Right cardiac atrium (tissue), 5 donors: ENCODE measurements at places on chromosomes 11 and 22. TPM values are rescaled to one million over a fixed set of nuclear protein-coding genes. Genes with fewer than 3 reads are reported as not detected.

The CFAP300 gene
- total RNA-seq: 1.6 TPM

DNA sequence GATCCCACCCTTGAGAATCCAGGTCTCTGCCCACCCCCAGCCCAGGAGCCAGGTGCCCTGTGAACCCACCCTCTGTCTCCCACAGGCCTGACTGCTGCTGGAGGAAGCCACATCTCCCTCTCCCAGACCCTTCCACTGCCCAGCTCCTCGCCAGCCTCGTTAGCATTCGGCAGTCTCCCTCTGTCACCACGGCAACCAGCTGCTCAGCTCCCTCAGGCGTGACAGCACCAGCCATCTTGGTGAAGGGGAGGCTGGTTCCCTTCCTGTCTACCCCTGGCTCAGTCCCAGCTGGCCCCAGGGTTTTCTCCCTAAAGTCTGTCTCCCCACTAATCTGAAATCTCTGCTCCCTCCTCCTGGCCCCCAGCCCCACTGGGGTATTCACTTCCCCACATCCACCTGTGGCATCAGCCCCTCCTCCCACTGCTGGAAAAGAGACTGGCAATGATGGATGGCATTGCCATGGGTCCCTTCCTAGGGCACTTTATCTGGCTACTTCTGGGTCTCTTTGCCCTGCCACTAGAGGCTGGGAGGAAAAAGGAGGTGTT, 28.1 kb downstream of the NRXN2 start:
- no peak for DNase-seq

DNA sequence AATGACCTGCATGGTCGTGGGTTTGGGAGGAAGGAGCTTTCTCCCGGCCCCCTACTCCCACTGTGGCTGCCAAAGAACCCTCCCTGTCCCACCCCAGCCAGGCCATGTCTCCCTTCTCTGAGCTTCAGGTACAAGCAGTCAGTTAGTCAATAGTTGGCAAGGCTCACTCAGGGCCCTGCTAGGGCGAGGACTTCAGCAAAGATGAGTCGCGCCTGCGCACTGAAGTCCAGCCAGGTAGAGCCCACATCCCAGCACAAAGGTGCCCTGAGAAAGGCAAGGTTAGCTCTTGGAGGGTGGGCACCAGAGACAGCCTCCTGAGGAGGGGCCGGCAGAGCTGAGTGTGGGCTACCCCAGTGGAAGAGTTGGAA, 11.1 kb downstream of the C11orf86 start:
- no peak for DNase-seq

The ACAD8 gene
- total RNA-seq: 18.7 TPM

DNA sequence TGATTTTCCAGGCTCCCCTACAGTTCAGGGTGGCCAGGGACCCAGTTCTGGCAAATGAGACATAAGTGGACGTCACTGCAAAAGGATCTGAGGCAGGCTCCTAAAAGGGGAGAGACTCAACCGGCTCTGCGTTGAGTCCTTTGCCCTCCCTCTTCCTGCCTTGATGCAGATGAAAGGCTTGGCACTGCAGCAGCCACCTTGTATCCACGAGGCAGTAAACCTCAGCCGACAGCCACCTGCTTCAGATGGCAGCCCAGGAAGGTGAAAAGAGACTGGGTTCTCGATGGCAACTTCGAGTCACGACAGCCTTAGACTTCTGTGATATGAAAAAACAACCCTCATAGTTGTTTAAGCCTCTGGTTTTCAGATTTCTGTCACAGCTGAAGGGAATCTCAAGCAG, 14.7 kb upstream of the TREH start:
- DNase-seq: no peak

- DNase-seq: peak; percentile 75
Measured at GRCh38 chr11:95149651-95150364, 60.2 kb downstream of the ENDOD1 start.

- DNase-seq: no peak
Measured at GRCh38 chr11:98766903-98767302, 253.8 kb upstream of the CNTN5 start.

The PNPLA2 gene
- total RNA-seq: 177 TPM

DNA sequence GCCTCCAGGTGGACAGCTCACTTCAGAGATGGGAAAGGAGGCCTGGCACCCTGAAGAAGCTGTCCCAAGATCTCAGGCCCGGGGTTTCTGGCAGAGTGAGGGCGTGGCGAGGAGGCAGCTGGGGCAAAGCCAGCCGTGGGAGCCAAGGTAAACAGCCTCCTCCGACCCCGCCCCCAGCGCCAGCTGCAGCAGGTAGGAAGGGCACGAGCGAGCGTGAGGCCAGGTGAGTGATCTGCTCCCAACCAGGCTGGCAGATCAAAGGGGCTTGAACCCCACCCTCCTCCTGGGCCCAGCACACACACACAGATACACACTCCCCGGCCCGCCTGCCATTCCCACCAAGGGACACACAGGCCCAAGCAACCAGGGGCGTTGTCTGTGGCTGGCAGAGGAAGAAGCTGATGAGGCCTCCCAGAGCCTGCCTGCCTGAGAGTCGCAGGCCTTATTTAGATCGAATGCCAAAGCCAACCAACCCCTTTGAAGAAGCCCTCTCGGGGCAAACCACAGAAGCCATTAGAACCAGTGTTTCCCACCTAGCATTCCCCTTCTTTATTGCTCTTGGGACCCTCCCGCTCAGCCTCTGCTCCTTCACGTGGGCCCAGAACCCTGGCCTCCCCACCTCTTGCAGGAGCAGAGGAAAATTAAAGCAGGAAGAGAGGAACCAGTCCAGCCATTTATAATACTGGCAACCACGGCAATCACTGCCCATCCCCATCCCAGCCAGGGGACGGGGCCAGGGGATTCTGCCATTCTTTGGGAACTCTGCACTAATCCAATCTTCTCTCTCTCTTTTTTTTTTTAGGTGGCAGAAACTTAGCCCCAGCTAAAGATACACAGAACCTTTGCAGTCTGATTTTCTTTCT, 5.0 kb downstream of the PDGFB start:
- DNase-seq: peak; percentile 64

DNA sequence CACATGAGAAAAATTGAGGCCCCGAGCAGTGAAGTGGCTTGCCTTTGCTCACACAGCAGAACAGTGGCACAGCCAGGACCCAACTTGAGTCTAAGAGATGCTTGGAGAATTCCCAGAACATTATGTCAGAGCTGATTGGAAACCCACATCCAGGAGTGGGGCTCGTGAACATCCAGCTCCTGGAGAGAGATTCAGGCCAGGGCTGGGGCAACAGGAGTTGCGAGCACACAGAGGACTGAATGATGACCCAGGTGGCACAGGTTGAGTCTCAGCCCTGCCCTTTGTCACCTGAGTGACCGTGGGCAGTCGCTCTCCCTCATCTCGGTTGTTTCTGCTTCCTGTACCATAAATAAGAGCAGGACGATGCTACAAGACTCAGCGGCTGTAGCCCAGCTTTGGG, 102.6 kb downstream of the MYO18B start:
- DNase-seq: no peak

DNA sequence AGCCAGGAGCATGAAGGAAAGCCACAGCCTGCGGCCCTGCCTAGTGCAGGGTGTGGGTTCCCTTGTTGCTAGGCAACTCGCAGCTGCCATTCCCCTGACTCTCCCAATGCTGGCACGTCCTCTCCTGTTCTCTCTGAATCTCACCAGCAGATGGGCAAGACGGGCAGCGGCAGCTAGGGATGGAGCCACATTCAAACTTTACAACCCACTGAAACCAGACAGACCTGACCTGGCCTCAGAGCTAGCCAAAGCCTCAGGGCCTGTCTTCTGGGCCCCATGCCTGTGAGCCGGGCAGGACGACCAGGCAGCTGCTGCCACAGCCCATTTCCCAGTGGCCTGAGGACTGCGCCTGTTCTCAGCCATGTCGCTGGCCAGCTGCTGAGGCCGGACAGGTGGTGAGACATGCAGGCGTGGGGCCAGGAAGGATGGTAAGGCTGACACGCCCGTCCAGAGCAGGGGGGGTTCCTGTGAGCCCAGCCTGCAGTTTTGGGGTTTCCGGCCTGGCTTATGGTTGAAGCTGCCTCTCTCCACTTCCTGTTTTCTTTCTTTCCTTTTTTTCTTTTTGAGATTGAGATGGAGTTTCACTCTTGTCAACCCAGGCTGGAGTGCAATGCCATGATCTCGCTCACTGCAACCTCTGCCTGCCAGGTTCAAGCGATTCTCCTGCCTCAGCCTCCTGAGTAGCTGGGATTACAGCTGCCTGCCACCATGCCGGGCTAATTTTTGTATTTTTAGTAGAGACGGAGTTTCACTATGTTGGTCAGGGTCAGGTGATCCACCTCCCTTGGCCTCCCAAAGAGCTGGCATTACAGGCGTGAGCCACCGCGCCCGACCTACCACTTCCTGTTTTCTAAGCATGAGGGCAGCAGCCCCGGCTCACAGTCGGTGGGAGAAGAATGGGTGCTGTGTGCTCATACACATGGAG, 4.1 kb downstream of the SUN2 start:
- peak; percentile 77 for DNase-seq

DNA sequence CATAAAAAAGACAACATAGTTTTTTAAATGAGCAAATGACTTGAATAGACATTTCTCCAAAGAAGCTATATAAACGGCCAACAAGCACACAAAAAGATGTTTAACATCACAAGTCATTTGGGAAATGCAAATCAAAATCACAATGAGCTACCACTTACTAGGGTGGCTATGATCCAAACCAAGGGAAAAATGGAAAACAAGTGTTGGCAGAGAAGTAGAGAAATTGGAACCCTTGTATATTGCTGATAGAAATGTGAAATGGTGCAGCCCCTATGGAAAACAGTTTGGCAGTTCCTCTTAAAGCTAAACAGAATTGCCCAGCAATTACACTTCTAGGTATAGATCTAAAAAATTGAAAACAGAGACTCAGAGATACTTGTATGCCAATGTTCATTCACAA, 29.0 kb downstream of the PAMR1 start:
- no peak for DNase-seq
